ENCODE measurements at places on chromosomes 12 and 14.

GRCh38 chr12:105721051-105721825, 390.7 kb downstream of the C12orf75 start:
- DNase-seq = no peak

GRCh38 chr14:90753456-90754005, 62.7 kb downstream of the TTC7B start:
- DNase-seq = no peak

- DNase-seq = no peak
Observed at GRCh38 chr12:115433014-115433634, 749.1 kb upstream of the TBX3 start.

- no peak for DNase-seq
Observed at GRCh38 chr12:120314220-120314619, 12.1 kb downstream of the SIRT4 start.

DNA sequence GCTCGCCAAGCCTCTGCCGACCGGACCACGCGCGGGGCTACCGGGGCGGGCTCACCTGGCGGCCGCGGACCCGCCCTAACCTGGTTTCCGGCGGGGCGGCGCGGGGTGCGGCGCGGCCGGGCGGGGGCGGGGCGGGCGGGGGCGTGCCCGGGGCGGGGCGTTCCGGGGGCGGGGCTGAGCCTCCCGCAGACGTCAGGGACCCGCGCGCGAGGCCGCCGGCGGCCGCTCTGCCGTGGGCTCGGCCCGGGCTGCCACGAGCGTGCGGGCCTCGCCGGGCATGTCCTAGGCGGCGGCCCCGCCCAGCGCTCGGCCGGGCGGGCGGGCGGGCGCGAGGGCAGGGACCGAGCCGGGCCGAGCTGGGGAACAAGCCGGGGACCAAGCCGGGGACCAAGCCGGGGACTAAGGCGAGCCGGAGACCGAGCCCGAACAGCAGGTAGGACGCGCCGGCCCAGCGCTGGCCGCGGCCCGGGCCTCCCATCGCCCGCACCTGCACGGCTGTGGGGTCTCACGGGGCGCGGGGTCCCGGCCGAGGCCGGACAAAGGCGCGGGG, at the start of gene CEP170B:
TSS of gene CEP170B (plus strand) at position 188 of the 550 bp plus-strand sequence. CDS start 3,183 bp downstream, outside the sequence.
- DNase-seq = peak; percentile 69

DNA sequence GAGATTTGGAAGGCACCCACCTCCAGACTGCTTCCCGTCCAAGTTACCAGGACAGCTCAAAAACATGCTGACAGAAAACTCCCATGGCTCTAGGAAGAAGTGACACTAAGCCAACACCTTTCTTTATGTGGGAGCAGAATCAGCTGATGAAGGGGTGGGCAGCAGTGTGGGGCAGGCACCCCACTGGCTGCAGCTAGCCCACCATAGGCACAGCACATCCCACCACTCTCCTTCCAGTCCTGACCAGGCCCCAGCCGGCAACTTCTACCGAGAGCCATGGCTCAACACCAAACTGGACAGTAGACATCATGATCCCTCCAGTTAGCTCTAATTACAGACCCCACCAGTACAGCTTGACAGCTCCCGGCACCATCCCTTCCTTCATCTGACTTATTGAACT, 45.0 kb downstream of the SH2B3 start:
- DNase-seq = peak; percentile 6

- no peak for DNase-seq
Observed at GRCh38 chr14:20769421-20769820, 1.2 kb downstream of the EDDM3B start.

- no peak for DNase-seq
Observed at GRCh38 chr14:33647385-33647786, 303.5 kb downstream of the EGLN3 start.

GRCh38 chr14:79375356-79375755, 835.9 kb downstream of the DIO2 start:
- DNase-seq = no peak

- DNase-seq = no peak
Observed at GRCh38 chr14:42927313-42927712, 1320.6 kb downstream of the LRFN5 start.

DNA sequence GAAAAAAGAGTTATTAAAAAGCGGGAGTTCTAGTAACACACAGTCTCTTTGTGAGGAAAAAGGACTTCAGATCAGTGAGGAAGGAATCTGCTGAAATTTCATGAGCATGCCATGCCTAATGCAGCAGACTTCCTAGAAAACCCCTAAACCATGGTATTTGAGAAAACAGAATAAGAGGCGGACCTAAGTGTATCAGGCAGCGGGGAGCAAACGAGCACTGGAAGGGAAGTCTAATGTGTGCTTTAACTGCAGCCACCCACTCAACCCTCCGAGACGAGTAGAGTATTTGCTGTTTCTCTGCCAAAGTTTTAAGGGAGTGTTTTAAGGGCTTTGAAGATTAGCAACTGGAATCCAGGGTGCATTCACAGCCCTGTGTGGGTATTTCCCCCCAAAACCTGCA, 36.5 kb downstream of the ACADS start:
- DNase-seq = no peak

DNA sequence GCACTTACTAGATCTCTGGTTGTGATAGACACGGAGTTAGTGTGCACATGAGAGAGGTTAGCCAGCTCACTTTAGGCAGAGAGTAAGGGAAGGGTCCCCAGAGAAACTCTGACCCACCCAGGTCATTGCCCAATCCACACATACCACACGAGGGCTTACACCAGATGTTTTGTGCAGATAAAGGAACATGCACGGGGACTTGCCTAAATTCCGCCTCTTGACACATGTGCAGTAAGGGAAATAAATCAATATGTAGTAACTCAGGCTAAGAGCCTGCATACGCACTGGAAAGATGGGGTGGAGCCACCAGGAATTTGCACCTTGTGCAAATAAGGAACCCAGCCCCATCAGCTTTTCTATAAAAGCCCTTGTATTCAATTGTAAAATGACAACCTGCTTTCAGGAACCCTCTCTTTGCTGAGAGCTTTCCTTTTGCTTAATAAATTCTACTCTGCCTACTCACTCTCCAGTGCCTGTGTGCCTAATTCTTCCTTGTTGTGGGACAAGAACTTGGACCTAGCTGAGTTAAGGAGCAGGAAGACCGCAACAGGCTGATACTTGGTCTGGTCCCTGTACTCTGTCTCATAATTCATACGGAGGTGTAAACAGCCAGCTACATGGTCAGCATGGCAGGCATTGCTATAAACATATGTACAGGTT, 120.2 kb downstream of the EMP1 start:
- no peak for DNase-seq

DNA sequence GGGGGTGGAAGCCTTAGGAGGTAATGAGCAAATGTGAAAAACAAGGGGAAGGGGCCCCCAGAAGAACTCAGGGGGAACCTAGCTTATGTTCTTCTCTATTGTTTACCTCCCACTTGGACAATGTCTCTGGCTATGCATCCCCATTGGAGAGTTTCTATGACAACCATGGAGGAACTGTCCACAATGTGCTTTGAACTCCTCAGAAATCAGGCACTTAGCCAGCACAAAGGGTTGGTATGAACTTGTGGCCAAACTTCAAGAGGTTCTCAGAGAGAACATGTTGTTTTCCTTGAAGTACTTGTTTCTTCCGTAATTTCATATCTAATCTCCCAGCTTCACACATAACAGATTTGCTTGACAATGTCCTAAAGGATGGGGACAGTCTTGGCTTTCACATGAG, 202.8 kb upstream of the PELI2 start:
- DNase-seq = no peak

GRCh38 chr12:101087920-101088319, 122.1 kb downstream of the SLC5A8 start:
- DNase-seq = no peak

DNA sequence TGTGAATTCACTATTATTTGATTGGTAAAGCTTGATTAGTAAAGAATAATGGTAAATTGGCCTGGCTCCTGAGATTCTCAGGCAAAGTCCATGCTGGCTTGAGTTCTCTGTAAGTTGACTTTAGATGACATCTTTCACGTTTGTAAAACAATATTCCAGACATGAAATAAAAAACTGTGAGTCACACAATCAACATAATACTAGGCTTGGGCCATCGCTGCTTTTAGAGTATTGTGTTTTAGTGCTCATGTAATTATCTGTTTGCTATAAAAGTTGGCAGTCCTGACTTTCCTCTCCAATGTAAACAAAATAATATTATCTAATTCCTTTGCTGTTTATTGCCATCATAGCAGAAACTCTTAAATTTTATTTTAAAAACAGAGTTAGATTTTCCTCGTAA, 3.9 kb upstream of the TBC1D30 start:
- no peak for DNase-seq

GRCh38 chr12:54036620-54037359, 3.9 kb downstream of the HOXC5 start:
- no peak for DNase-seq

DNA sequence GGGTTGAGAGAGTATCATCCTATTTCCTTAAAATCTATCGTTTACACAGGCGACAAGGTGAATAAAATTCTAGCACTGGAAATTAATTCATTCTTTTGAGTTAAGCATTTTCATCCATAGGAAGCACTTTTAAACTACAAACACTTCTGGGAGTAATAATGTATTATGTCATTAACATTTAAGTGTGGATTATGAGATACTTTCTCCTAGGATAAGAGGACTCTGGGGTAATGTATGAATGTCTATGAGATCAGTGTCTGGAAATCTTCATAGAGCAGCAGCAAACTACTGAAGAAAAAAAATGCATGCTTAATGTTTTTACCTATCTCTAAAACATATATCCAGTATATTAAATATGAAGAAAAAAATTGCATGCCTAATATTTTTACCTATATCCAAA, 86.9 kb downstream of the EPS8 start:
- no peak for DNase-seq

GRCh38 chr12:52604859-52605258, 3.6 kb upstream of the KRT72 start:
- DNase-seq = no peak

DNA sequence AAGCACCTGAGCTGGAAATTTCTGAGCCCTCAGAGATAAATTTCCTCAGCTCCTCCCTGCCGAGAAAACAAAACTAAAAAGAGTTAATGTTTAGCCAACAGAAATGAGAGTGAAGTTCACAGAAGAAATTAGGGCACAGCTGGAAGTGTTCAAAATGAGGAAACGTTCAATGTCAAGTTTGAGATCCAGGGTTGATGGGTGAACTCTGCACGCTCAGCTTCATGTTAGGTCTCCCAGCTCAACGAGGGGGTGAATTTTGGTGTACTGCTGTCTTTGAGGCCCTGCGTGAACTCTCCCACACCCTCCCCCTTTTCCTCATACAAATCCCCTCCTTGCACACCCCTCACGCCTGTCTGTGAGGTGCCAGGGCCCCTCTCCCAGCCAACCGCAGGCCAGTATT, 13.3 kb upstream of the OAS3 start:
- DNase-seq = no peak

- no peak for DNase-seq
Observed at GRCh38 chr12:75528692-75529091, 17.3 kb upstream of the KRR1 start.

DNA sequence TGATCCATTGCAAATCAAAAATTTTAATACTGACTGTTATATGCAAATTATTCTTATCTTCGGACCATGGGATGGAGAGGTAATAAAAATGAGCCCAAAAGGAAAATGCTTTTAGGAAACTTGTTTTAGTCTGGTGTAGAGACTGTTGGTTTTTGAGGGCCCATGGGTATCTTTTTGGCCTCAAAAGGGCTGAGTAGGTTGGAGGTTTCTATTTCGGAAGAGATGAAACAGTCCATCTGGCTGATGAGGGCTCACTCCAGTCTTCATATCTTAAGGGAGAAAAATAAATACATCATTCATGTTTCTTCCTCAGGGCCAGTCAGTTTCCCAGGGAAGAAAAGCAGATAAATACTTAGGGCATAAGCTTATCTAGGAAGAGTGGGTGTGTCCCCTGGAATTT, 290.7 kb downstream of the RMST start:
- no peak for DNase-seq

GRCh38 chr14:81205639-81206038, 15.1 kb downstream of the GTF2A1 start:
- DNase-seq = no peak

DNA sequence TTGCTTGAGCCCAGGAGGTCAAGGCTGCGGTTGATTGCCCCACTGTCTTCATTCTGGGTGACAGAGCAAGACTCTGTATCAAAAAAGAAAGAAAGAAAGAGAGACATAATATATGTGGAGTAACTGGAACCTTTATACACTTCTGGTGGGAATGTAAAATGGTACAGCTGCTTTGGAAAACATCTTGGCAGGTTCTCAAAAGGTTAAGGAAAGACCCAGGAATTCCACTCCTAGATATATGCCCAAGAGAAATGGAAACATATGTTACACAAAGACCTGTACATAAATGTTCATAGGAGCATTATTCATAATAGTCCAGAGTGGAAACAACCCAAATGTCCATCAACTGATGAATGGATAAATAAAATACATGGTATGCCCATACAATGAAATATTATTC, 7.2 kb downstream of the RBMS2 start:
- DNase-seq = no peak

DNA sequence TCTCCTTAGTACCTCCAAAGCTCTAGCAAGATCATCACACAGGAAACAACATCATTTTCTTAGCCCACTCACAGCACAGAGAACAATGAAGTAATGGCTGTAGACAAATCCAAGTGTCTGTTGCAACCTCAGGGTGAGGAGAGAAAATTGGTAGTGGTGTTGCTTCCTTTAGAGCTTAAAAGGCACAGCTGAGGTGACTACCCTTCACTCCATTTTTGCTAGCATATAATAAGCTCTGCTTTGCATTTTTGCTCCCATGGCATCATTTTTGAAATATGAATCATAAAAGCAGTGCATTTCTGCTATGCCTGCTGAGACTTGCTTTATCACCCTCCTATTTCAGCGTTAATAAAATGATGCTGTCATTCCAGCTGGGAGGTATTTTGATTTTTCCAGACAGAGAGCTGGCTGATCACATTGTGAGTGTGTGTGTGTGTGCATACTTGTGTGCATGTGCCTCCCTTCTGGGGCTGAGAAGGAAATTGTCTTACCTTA, 18.5 kb upstream of the PCNX1 start:
- no peak for DNase-seq

DNA sequence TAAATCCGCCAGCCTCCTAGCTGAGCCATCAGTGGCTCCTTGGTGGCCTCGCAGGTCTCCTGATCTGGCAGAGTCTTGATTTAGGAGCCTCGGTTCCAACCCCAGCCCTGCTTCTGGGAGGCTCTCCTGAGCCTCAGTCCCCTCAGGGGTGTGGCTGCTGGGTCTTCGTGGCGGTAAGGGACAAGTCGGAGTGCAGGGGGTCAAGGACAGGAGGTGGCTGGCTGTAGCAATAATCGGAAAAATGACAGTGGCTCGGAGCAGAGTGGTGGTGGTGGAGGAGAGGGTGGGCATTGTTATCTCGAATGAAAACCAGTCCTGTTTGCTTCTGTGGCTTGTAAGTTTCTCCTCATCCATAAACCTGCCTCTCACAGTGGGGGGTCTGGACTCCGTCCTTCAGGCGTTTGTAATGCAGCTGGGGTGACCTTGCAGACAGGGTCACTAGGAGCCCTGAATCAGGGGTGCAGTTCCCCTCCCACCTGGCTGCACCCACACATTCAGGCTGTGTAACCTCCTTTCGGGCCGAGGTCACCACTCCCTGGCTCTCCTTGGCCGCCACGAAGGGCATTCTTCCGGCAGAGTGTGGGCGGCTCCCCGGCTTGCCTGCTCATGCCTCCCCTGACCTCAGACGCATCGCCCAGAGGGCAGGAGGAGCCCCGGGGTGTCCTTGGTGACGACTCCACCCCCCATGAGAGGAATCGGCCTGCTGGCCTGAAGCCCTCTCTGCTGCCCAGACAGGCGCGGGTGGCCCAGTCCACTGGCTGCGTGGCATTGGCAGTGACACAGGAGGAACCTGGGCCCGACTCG, 8.1 kb downstream of the BCL7A start:
- DNase-seq = no peak

Measured in mesothelial cell of epicardium (in vitro differentiated cells).